ENCODE measurements at places on chromosomes 7 and 10.
A peak's percentile ranks its signal among the peaks of the same experiment; 100 is the strongest.

DNA sequence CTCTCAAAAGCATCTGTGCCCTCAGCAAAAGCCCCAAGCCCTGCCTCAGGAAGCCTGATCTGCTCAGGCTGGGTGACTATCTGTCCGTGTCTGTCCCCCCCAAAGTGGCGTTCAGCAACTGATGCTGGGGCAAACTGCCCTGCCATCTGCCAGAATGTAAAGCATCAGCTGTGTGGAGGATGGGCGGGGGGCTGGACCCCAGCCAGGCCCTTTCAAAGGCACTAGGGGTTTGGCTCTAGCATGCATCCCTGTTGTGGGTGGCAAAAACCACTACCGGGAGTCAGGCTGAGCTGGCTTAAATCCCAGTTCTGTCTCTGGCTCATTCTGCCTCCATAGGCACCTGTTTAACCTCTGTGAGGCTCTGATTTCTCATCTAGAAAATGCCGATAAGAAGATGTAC, 35.5 kb downstream of the GPRIN2 start:
- DNase-seq = no peak

- no peak for DNase-seq
Measured at GRCh38 chr7:152162287-152162686, 136.8 kb downstream of the GALNT11 start.

DNA sequence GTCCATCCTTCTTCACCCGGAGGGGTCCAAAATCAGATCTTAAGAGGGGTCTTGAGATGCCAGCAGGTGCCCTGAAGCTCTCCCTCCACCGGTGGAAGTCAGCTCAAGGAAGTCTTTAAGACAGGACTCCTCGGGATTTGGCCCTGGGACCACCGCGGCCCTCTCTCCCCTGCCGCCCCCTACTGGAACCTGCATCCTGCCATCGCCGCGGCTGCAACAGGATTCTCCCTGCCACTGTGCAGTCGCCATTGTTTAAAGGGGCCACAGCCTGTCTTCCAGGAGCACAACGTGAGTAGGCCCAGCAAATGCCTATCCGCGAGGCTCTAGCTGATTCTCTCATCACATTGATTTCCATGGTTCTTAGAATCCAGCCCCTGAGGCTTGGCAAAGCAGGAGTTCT, 324.3 kb downstream of the ZNF716 start:
- DNase-seq = no peak

GRCh38 chr10:54139819-54140428, 661.1 kb downstream of the PCDH15 start:
- DNase-seq = peak; percentile 1

- DNase-seq = no peak
Measured at GRCh38 chr7:33821970-33822369, 83.4 kb upstream of the BMPER start.

- DNase-seq = no peak
Measured at GRCh38 chr10:77180104-77180503, 457.5 kb downstream of the KCNMA1 start.

- peak; percentile 82 for DNase-seq
Measured at GRCh38 chr7:29370531-29371314, 176.1 kb downstream of the CHN2 start.

GRCh38 chr7:3243256-3243655, 57.8 kb upstream of the SDK1 start:
- peak; percentile 73 for DNase-seq

GRCh38 chr7:158710651-158711102, 6.1 kb upstream of the NCAPG2 start:
- DNase-seq = peak; percentile 97

- DNase-seq = peak; percentile 38
Measured at GRCh38 chr10:87930934-87931835, 67.8 kb downstream of the PTEN start.

- peak; percentile 31 for DNase-seq
Measured at GRCh38 chr7:127786184-127786583, 134.2 kb downstream of the SND1 start.

- DNase-seq = no peak
Measured at GRCh38 chr10:10438335-10439100, 579.2 kb upstream of the CELF2 start.

GRCh38 chr7:17844022-17844421, 96.3 kb downstream of the SNX13 start:
- no peak for DNase-seq

- DNase-seq = no peak
Measured at GRCh38 chr10:14399641-14400040, 68.9 kb upstream of the FRMD4A start.

All from mesenchymal stem cell (in vitro differentiated cells and primary cell).